ENCODE measurements at places on chromosomes 7 and 10. TPM values are rescaled to one million over a fixed set of nuclear protein-coding genes. Genes with fewer than 3 reads are reported as not detected.

TACC2 gene
- total RNA-seq: 12.7 TPM

NACAD gene
- 0.17 TPM for total RNA-seq

TSPAN12 gene
- total RNA-seq: 0.29 TPM

CDH23 gene
- 0.11 TPM for total RNA-seq

CYP3A7 gene
- not detected for total RNA-seq

GNAT3 gene
- total RNA-seq: not detected

PITX3 gene
- not detected for total RNA-seq

ITIH2 gene
- total RNA-seq: not detected

SPDYE5 gene
- total RNA-seq: not detected

HECW1 gene
- total RNA-seq: not detected

PNLIPRP1 gene
- total RNA-seq: not detected

RBP4 gene
- not detected for total RNA-seq

TRIM74 gene
- total RNA-seq: 0.50 TPM

AEBP1 gene
- total RNA-seq: 0.24 TPM

RASA4B gene
- 0.75 TPM for total RNA-seq

CTAGE8 gene
- 0.96 TPM for total RNA-seq

PANK1 gene
- total RNA-seq: 5.3 TPM

Data from mammary epithelial cell (primary cell).